Stimulated activated CD4-positive, alpha-beta T cell treated with anti-CD3 and anti-CD28 coated beads, Interleukin-4, amount 100 ng/mL, for 1 hour (primary cell): ENCODE measurements at places on chromosomes 13 and 19.
A peak's percentile ranks its signal among the peaks of the same experiment; 100 is the strongest.

DNA sequence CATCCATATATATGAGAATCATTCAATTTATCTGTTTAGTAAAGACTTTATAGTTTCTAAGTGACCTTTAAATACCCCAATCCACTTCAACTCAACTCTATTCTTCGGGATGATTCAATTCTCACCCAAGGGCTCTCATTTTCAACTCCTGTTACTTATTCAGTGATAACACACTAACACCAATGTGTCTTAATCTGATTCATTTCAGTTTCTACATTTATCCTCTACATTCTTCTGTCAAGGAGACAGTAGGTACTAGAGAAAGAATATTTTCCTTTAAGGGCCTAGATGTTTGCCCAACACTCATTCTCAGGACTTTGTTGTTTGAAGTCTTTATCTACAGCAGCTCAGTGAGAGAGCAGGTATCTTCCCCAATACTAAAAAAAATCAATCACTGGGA, 7.1 kb downstream of the ARGLU1 start:
- no peak for DNase-seq

DNA sequence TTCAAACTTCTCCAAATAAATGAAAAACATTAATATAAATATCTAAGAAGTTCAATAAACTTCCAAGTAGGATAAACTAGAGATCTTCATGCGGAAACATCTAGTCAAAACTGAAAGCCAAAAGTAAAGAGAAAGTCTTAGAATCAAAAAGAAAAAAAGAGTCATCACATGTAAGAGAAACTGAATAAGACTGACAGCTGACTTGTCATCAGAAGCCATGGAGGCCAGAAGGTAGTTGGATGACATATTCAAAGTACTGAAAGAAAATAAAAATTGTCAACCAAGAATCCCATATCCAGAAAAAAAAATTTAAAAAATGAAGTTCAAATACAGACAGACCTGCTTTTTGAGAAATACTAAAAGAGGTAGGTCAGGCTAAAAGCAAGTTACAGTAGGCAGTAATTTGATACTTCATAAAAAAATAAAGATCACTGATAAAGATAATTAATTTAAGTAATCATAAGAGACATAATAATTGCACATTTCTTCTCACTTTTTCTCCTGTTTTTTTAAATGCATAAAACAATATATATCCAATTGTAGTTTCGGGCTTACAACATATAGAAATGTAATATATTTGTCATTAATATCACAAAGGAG, 327.6 kb upstream of the PCDH9 start:
- DNase-seq, result no peak

GRCh38 chr13:23146006-23146405, 34.8 kb upstream of the SGCG start:
- DNase-seq, result no peak

GRCh38 chr19:38346837-38347236, 11.2 kb downstream of the CATSPERG start:
- no peak for DNase-seq

DNA sequence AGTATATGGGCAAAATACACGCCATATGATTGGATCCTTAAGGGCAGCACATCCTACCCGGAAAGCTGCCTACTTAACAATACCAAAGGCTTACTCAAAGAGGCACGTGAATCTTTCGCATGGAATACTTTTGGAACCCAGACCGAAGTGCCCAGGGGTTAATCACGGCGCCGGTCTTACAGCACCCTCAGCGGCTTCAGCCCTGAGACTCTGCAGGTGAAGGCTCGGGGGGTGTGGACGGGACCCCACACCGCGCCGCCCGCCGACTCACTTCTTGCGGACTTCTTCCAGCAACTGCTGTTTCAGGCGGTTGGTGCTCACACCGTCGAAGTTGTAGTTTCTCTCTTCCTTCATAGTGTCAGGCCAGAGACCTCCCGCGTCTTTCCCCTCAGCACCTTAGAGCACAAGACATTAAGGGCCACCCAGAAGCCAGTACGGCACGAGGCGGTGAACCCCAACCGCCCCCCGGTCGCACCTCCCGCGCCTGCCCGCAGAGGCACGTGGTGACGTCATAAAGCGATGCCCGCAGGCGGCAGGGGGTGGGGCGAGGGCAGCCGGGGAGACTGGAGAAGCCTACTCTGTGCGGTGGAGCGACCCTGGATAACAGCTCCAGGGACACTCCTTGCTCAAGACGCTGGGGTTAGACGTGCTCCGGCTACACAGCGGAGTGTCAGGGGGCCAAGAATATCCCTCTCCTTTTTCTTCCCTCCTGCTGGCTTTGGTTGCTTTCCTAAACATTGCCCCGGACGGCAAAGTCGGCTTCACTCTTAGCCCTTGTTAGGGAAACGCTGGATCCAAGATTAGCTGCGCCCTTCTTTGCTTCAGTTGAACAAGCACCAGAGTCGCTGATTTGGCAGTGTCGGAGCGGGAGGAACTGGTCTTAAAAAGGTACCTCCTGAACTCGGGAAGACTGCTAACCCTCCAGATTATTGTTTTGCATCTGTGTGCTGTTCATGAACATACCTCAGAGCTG, at the start of gene CCDC169:
Gene CCDC169, minus strand, starts transcription at position 449 of the 973 bp plus-strand sequence. Its CDS starts 95 bp downstream, at position 354.
- peak; percentile 58 for DNase-seq

GRCh38 chr19:862581-863314, 3.3 kb downstream of the CFD start:
- peak; percentile 79 for DNase-seq
